ENCODE measurements at places on chromosomes 11 and 22. TPM values are rescaled to one million over a fixed set of nuclear protein-coding genes. Genes with fewer than 3 reads are reported as not detected.

DNA sequence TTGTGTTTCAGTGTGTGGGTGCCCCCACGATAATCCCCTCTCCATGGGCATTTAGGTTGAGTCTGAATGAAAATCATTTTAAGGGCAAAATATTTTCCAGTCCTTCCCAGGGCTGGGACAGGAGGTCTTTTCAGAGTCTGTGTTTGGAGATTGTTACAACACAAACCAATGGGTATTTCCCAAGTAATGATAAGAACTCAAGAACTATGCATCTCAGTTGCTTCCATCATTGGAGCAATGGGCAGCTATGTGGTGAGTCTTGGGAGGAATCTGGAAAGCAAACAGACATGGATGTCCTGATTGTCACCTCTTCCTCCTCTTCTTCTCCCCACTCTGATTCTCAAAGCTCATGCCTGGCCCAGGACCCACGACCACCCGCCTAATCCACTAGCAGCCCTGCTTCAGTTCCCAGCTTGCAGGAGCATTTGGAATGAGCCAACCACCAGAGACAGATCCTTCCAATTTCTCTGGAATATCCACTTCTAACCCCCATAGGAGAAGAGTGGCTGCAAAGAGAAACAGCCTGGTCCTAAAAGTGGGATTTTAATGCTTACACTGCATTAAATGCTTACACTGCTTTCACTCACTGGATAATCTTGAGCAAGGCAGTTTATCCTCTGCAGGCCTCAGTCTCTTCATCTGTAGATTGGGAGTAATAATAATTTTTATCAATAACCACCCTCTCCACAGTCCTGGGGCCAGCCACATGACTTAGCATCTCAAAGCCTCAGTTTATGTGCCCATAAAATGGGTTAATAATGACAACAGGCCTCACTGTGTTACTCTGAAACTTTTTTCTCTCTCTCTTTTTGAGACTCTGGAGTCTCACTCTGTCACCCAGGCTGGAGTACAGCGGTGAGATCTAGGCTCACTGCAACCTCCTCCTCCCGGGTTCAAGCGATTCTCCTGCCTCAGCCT, 404.3 kb downstream of the MN1 start:
- H3K27ac ChIP-seq = no peak overlapping the region
- H3K4me3 ChIP-seq = no peak overlapping the region
- no peaks in the 10 kb centered on the region for H3K36me3 ChIP-seq
- no peaks in the 10 kb centered on the region for H3K4me1 ChIP-seq
- H3K27me3 ChIP-seq = no peaks in the 10 kb centered on the region
- DNase-seq = no peak

DNA sequence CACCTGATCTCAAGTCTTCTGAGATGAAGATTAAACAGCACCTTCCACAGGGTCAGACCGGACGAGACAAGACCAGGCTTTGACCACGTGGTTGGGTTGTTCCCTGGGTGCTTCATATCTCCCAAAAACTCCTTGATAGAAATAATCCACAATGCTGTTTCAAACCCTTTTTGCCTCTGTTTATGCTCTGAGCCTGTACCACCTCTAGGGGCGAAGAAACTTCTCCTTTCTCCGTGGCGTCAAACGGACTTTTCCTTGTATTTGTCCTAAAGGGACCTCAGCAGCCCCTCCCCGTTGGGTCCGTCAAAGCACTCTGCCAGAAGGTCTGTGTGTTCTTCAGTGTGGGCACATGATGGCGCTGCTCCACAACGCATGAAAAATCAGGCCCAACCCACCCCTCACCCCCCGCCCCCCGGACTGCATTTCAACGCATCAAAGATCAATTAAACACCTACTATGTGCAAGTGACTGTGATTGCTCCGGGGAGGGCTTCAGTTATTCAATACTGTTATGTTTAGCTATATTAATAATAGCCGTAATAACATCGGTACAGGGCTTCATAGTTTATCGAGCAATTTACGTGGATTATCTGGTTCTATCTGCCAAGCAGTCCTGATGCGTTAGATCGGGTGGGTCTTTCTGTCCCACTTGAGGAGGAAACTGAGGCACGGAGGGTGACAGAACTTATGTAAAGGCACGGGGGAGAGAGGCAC, 17.3 kb upstream of the EIF3D start:
- H3K4me3 ChIP-seq = no peak overlapping the region
- peaks cover 10% of the 10 kb centered on the region for H3K27me3 ChIP-seq

DNA sequence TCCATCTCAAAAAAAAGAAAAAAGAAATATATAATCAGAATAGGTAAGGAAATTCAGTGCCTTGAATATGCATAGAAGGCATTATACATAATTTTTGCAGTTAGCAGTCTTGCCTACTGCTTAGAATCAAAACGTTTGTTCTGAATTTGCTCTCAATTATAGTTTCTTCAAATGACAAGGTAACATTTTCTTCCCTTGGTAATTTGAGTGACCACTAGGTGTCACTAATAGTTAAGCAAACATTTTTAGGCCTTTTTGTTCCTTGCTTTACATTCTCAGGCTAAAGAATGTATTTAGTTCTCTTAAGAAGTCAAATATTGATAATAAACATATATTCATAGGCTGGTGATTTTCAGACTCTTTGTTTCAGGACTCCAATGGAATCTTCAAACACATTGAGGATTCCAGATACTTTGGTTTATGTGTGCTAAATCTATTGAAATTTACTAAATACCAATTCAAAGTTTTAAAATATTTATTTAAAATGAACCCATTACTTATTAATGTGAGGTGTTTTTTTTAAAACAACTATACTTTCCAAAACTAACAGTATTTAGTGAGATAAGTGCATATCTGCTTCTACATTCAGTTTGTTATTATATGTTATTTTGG, 55.0 kb upstream of the DEPDC7 start:
- H3K27me3 ChIP-seq = no peaks in the 10 kb centered on the region
- H3K4me3 ChIP-seq = no peak overlapping the region
- no peak overlapping the region for H3K27ac ChIP-seq
- no peaks in the 10 kb centered on the region for H3K4me1 ChIP-seq
- peak; percentile 50 for DNase-seq
- H3K36me3 ChIP-seq = peaks cover 15% of the 10 kb centered on the region

DNA sequence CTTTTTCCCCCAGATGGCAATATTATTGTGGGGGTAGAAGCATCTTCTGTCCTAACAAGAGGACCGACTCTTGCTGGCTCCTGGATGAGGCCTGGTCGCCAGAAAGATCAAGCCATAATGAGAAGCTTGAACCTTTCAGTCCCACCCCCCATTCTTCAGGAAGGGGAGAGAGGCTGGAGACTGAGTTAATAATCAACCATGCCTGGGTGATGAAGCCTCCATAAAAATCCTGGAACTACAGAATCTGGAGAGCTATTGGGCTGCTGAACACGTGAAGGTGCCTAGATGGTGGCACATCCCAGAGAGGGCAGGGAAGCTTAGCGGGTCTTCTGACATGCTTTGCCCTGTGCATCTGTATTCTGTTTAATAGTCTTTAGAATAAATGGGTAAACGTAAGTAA, 16.3 kb downstream of the AP5B1 start:
- no peak for DNase-seq
- no peaks in the 10 kb centered on the region for H3K27me3 ChIP-seq
- no peak overlapping the region for H3K27ac ChIP-seq
- H3K36me3 ChIP-seq = no peaks in the 10 kb centered on the region

- H3K4me1 ChIP-seq = no peaks in the 10 kb centered on the region
- no peak overlapping the region for H3K4me3 ChIP-seq
- DNase-seq = no peak
- H3K27ac ChIP-seq = no peak overlapping the region
- no peaks in the 10 kb centered on the region for H3K27me3 ChIP-seq
These were observed 559.8 kb downstream of the NELL1 start for GRCh38 chr11:21229224-21229623.

DNA sequence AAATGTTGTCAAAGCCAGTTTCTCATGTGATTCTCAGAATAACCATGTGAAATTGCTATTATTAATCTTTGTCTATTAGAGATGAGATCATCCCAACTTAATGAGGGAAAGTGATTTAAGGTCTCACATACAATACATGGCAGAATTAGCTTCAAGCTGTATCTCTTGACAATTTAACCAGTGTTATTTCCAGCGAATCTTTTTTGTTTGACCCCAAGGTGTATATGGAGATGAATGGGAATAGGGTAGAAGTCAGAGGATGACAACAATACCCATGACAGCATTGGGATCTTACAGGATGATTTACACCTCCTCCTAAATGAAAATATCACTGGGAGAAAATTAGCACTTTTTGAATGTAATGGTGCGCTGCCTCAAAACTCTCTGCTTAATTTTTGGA, 290.8 kb upstream of the LUZP2 start:
- no peaks in the 10 kb centered on the region for H3K4me1 ChIP-seq
- H3K27ac ChIP-seq = no peak overlapping the region
- DNase-seq = no peak
- no peaks in the 10 kb centered on the region for H3K27me3 ChIP-seq
- no peaks in the 10 kb centered on the region for H3K36me3 ChIP-seq

The KIRREL3 gene
- total RNA-seq = 1.1 TPM

- H3K4me3 ChIP-seq = peak overlapping the region; percentile 99
- peak; percentile 65 for DNase-seq
- H3K27me3 ChIP-seq = no peaks in the 10 kb centered on the region
- H3K36me3 ChIP-seq = peaks cover 42% of the 10 kb centered on the region
- H3K4me1 ChIP-seq = peaks cover 25% of the 10 kb centered on the region
These were observed 1.1 kb downstream of the EIF4G2 start for GRCh38 chr11:10807493-10808234.

GRCh38 chr22:29458551-29458950, 20.2 kb downstream of the RFPL1 start:
- H3K4me1 ChIP-seq = peaks cover 22% of the 10 kb centered on the region
- no peak for DNase-seq
- H3K27ac ChIP-seq = no peak overlapping the region
- H3K36me3 ChIP-seq = no peaks in the 10 kb centered on the region
- H3K27me3 ChIP-seq = no peaks in the 10 kb centered on the region

DNA sequence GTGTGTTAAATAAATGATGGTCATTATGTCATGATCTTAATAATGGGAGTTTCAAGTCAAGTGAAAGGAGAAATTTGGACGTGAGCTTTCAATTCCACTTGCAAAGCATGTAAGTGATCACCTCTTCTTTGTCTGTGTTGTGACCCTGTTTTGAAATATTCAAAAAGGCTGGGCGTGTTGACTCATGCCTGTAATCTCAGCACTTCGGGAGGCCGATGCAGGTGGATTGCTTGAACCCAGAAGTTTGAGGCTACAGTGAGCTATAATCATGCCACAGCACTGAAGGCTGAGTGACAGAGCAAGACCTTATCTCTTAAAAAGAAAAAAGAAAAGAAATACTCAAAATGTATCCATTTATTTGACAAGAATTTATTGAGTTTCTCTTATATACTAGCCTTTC, 32.9 kb upstream of the EED start:
- no peaks in the 10 kb centered on the region for H3K36me3 ChIP-seq
- H3K4me3 ChIP-seq = no peak overlapping the region
- no peak overlapping the region for H3K27ac ChIP-seq

- H3K4me1 ChIP-seq = peaks cover 25% of the 10 kb centered on the region
- DNase-seq = peak; percentile 40
- H3K27ac ChIP-seq = no peak overlapping the region
These were observed 6.6 kb downstream of the MPPED2 start for GRCh38 chr11:30579415-30580175.

The H19 gene
- not detected for total RNA-seq

GRCh38 chr22:39622881-39623367, 52.4 kb downstream of the CACNA1I start:
- no peak overlapping the region for H3K4me3 ChIP-seq
- H3K36me3 ChIP-seq = no peaks in the 10 kb centered on the region
- no peaks in the 10 kb centered on the region for H3K27me3 ChIP-seq
- peak; percentile 75 for DNase-seq

- H3K4me1 ChIP-seq = peaks cover 12% of the 10 kb centered on the region
- H3K27ac ChIP-seq = no peak overlapping the region
- DNase-seq = peak; percentile 80
- no peak overlapping the region for H3K4me3 ChIP-seq
These were observed 321.0 kb downstream of the NTM start for GRCh38 chr11:131691181-131692041.

DNA sequence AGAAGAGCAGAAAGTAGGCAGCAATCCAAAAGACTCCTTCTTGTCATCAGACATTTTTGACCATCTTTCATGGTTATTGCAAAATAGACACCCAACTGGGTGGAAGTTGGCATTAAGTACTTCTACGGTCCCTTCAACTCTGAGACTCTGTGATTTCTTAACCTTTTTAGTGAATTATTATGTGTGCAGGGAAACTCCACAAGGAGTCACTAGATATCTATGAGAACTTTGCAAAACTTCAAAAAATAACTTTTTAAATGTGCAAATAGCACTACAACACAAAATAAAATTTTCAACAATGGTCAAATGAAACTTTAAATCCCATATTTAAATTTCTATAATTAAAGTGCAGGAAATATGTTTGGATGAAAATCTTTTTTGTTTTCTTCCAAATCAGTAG, 88.7 kb downstream of the SLC17A6 start:
- H3K27ac ChIP-seq = no peak overlapping the region
- no peaks in the 10 kb centered on the region for H3K27me3 ChIP-seq
- H3K36me3 ChIP-seq = no peaks in the 10 kb centered on the region
- no peak for DNase-seq
- H3K4me3 ChIP-seq = no peak overlapping the region
- no peaks in the 10 kb centered on the region for H3K4me1 ChIP-seq

GRCh38 chr22:28247136-28247535, 328.1 kb upstream of the PITPNB start:
- peaks cover 74% of the 10 kb centered on the region for H3K27me3 ChIP-seq
- no peak overlapping the region for H3K4me3 ChIP-seq
- H3K27ac ChIP-seq = no peak overlapping the region
- H3K4me1 ChIP-seq = peaks cover 31% of the 10 kb centered on the region
- DNase-seq = no peak

DNA sequence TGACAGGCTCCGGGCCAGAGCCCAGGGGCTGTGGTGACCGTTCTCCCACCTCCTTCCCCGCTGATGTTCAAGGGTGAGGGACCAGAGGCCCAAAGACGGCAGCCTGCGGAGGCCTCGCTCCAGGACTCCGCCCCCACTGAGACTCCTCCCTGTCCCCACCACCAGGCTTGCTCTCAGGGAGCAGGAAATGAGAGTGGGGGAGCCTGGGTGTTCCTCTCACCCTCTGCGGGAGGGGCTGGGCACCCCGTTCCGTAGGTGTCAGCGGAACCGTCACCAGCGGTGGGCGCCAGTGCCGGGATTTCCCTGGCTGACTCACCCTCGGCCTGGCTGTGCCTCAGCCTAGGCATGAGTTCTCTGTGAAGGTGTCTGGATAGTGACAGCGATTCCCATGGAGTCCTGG, 15.7 kb downstream of the DAGLA start:
- DNase-seq = no peak
- no peak overlapping the region for H3K4me3 ChIP-seq
- H3K27me3 ChIP-seq = no peaks in the 10 kb centered on the region
- no peak overlapping the region for H3K27ac ChIP-seq
- H3K4me1 ChIP-seq = peaks cover 26% of the 10 kb centered on the region
- H3K36me3 ChIP-seq = no peaks in the 10 kb centered on the region

The NAV2 gene
- 9.6 TPM for total RNA-seq

DNA sequence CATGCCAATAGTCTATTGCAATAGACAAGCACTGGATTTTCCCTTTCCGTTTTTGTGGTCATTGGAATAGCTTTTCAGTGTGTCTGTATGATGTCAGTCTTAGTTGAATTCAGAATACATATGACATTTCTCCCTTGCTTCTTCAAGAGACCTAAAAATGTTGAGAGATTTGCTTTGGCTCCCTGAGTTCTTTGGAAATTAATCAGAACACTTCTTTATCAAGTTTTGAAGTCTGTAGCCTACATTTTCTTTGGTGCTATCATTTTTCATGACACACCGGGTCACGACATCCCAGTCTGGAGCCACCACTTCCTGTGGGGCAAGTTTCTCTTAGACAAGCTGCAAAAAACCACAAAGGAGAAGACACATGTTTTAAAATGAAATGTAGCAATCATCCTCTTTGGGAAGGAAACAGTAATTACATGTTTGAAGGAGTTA, 847.1 kb downstream of the OPCML start:
- H3K27ac ChIP-seq = no peak overlapping the region
- H3K27me3 ChIP-seq = no peaks in the 10 kb centered on the region
- no peaks in the 10 kb centered on the region for H3K36me3 ChIP-seq
- H3K4me1 ChIP-seq = peaks cover 5% of the 10 kb centered on the region
- no peak for DNase-seq

The RIBC2 gene
- total RNA-seq = 0.59 TPM

The LDHAL6A gene
- total RNA-seq = not detected

Data from neural progenitor cell (in vitro differentiated cells).